ENCODE measurements at places on chromosomes 11 and 22. TPM values are rescaled to one million over a fixed set of nuclear protein-coding genes. Genes with fewer than 3 reads are reported as not detected.

DNA sequence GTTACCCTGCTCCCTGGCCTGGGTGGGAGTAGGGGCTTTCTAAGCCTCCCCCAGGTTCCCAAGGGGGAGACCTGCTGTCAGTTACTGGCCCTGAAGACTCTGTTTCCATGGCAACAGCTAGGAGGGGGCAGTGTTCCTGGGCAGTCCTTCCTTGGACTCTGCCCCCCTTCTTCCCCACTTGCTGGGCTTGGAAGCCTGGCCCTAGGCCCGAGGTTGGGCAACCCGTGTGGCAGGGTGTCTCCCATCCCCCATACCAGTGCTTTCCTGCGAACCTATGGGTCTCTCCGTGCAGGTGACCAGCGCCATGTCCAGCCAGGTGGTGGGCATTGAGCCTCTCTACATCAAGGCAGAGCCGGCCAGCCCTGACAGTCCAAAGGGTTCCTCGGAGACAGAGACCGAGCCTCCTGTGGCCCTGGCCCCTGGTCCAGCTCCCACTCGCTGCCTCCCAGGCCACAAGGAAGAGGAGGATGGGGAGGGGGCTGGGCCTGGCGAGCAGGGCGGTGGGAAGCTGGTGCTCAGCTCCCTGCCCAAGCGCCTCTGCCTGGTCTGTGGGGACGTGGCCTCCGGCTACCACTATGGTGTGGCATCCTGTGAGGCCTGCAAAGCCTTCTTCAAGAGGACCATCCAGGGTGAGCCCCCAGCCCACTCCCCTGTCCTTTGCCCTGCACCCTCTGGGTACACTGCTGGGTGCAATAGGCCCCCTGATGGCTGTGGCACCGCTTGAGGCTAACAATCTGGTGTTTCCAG is 1.7 kb downstream of the ESRRA start:
- peak overlapping the region; percentile 97 for H3K4me3 ChIP-seq
- H3K27ac ChIP-seq: peak overlapping the region; percentile 94
- no peaks in the 10 kb centered on the region for H3K27me3 ChIP-seq
- peaks cover 8% of the 10 kb centered on the region for H3K4me1 ChIP-seq
- no peak for DNase-seq

GRCh38 chr11:76234021-76234415 is 27.7 kb upstream of the WNT11 start:
- H3K27me3 ChIP-seq: no peaks in the 10 kb centered on the region
- no peak for DNase-seq
- H3K4me1 ChIP-seq: peaks cover 4% of the 10 kb centered on the region
- no peaks in the 10 kb centered on the region for H3K36me3 ChIP-seq

DNA sequence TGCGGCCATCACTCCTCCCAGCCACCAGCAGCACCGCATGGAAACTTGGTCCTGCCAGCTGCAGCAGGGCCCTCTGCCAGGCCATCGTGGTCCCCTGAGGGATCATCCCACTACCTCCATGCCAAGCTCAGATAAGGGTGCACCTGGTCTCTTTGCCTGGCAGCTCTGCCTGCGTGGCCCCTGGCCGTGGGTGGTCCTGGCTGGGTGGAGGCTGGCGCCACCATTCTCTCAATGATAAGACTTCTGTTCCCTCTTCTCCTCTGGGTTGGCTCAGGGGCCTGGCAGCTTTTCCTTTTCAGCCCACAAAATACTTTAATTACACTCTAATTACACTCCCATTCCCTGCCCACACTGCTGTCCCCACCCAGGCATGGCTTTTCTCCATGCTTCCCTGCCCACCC is 26.8 kb upstream of the TSKU start:
- H3K4me1 ChIP-seq: no peaks in the 10 kb centered on the region
- H3K36me3 ChIP-seq: no peaks in the 10 kb centered on the region
- no peak for DNase-seq
- no peak overlapping the region for H3K4me3 ChIP-seq
- H3K27me3 ChIP-seq: no peaks in the 10 kb centered on the region
- H3K27ac ChIP-seq: no peak overlapping the region

DNA sequence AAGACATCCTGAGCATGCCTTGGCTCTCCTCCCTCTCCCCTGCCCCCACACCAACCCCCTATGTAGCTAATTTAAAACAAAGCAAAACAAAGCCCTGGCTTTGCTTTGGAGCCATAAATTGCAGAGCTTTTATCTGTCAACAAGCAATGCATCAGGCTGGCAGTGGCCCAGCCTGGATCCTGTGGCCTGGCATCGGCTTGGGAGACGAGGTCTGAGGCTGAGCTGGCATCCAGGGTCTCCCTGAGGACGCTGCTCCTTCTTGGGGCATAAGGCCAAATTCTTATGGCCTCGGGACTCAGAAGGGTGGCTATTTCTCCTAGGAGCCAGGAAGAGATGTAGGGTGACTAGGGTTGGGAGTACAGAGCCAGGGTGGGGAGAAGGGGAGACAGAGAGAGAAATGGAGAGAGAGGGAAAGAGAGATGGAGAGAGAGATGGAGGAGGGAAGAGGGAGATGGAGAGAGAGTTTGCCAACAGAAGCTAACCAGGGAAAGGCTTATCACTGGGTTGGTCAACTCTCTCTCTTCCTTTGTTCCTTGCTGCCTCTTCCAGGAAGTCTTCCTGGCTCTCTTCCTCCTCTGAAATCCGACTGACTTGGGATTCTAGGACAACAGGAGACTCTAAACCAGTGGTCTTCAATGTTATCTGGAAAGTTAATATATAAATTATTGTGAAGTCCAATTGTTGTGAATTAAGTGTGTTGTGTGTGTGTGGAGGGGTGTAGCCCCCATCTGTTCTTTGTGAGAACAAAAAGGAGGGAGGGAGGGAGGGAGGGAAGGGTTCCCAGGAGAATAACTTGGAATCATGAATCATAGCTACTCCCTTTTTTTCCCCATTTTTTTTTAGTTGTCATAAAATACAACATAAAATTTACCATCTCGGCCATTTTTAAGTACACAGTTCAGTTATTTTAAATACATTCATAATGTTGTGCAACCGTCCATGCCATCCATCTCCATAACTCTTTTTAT is 29.1 kb downstream of the TSPAN18 start:
- no peaks in the 10 kb centered on the region for H3K36me3 ChIP-seq
- DNase-seq: peak; percentile 37
- H3K27ac ChIP-seq: no peak overlapping the region
- no peak overlapping the region for H3K4me3 ChIP-seq
- no peaks in the 10 kb centered on the region for H3K4me1 ChIP-seq

The OR5P2 gene
- total RNA-seq: not detected

DNA sequence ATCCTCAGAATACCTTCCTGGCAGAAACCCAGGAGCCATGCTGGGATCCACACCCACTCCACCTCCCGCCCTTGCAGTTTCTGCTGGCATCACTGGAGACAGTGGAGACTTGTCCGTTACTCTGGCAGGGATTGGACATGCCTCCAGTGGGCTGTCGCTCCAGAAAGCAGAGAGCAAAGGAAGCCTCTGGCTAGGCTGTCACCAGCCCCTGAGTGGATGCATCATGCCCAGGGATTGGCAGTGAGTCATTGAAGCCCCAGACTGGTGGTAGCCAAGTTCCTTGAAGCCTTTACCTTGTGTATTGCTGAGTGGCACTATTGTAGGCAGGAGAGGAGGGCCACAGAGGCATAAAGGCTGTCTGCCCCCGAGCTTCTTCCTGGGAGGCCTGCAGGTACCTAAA is 34.8 kb upstream of the E2F8 start:
- no peak overlapping the region for H3K27ac ChIP-seq
- H3K27me3 ChIP-seq: no peaks in the 10 kb centered on the region
- no peaks in the 10 kb centered on the region for H3K4me1 ChIP-seq
- no peak overlapping the region for H3K4me3 ChIP-seq

Data from Peyer's patch (tissue), 4 donors.